ENCODE measurements at places on chromosomes 4 and X.

- no peak for DNase-seq
Measured at GRCh38 chrX:73215246-73215645, 595 bp upstream of the NAP1L2 start.

- DNase-seq, result no peak
Measured at GRCh38 chr4:16694173-16694883, 204.1 kb downstream of the LDB2 start.

DNA sequence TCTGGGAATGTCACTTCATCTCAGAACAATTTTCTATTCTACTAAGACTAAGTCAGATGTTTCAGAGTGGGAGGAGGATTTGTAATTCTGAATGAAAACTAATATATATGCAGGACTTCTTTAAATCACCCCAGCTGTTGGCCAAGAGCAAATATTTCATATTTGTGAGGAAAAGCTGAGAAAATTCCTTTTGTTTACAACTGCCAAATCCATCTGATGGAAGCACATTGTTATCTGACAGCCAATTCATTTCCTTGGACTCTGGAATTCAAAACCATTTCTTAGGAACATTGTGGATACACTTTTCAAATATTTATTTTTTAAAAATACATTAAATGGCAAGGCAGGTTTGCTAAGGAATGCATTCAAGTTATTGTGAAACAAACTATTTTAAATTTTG lies 8.0 kb downstream of the SLIT2 start:
- no peak for DNase-seq

DNA sequence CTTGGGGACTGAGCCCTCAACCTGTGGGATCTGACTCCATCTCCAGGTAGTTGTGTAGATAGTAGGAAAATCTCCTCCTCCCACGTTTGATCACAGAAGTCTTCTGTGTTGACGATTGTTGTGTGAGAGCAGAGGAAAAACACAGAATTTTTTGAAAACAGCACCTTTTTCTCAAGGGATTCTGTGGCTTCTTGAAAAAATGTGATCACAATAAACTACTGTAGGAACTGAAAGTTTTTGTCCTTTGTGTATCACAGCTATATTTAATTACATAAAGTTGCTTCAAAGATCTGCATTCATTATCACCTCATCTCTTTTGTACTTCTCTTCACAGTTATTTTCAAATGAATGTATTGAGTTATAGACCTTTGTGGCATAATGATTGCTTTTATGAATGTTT lies 85.1 kb downstream of the AFF1 start:
- no peak for DNase-seq

GRCh38 chr4:16969696-16970135 lies 71.3 kb upstream of the LDB2 start:
- DNase-seq, result no peak

DNA sequence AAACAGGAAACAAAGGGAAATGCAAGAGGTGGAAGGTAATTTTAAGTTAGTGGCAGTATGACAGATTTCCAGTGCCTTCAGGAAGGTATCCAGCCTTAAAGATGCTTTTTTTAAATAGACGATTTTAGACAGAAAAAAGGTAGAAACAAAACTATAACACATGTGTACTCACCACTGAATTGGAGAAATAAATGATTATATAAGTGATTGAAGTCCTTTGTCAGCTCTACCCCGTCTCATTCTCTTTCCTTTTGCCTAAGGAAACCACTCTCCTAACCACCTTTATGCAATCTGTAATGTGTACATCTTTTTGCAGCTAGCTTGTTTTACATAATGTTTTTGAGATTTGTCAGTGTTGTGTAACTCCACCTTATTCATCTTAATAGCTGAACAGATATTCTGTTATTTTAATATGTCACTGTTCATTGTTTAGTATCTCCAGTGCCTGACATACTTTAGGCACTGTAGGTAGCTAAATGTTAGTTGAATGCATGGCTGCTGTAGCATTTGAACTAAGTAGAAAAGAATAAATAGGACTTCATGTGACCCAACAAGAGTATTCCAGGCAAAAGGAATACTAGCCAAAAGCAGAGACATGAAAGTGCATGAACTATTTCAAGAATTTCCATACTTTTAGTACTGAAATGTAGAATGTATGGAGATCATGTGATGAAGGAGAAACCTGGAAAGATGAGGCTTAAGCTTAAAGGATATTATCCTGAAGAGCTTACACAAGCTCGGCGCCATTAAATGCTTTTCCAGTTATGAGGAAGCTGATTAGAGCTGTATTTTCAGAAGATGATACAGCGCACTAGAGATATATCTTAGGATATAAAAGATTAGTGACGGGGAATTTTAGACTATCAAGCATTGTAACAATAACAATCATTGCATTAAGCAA lies 865 bp downstream of the FAM200B start:
- DNase-seq, result no peak
